H1 (cell line): ENCODE measurements at places on chromosomes 1 and 21. TPM values are rescaled to one million over a fixed set of nuclear protein-coding genes. Genes with fewer than 3 reads are reported as not detected.
A peak's percentile ranks its signal among the peaks of the same experiment; 100 is the strongest.

DNA sequence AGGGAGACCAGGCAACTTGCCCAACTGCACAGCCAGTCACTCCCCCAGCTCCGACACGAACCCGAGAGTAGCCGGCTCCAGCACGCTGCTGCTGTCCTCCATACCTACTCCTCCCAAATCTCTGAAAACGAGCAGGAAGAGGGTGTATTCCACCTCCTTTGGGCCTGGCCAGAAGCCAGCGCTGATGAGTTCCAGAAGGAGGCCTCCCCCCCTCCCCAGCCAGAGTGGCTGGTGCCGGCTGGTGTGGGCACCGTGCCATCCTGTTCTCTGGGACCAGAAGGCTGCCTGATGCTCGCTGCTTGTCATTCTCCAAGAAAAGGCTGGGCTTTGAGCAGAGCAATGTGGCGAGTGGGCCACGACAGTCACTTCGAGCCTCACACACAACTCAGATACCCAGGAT is 22.2 kb downstream of the KCNN3 start:
- H3K4me3 ChIP-seq = no peak overlapping the region
- H3K36me3 ChIP-seq = no peaks in the 10 kb centered on the region
- H3K4me1 ChIP-seq = peaks cover 3% of the 10 kb centered on the region
- H3K27me3 ChIP-seq = no peaks in the 10 kb centered on the region

DNA sequence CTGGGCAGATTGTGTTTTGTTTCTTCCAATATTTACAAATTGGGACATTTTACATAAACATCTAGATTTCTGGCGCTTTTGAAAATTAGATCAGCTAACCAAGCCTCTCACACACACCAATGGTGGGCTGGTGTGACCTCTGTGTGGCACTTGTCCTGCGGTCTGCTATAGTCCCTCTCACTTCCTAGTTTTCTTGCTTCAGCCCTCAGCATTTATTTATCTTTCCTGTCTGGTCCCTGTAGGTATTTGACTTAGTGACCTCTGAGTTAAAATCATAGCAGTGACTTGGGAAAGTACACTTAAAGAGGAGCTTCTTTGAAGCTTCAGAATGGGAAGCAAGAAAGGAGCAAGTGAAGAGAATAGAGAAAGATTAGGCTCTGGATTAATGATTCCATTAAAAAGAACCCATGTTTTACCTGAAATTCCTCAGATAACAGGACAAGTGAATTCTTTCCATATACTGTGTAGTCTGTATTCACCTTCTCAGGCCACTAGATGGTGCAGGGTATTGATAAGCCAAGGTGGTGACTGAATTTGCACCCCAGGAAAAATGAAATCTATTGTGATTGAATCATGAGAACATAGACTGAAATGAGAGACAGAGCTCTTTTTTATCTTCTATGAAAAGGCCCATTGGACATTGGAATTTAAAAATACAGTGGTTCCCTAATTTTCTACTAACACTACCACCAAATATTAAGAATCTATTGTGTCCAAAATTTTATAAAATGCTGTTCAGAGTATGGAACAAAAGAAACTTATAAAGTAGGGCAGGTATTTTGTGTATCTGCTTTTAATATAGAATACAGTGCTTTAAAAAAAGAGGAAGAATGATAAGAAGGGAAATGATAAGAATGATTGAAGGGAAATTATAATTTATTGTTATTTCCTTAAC is 7.1 kb upstream of the DIPK1A start:
- H3K4me1 ChIP-seq = no peaks in the 10 kb centered on the region
- no peaks in the 10 kb centered on the region for H3K36me3 ChIP-seq
- H3K27me3 ChIP-seq = no peaks in the 10 kb centered on the region; the same call in 1 of the 2 replicates
- no peak overlapping the region for H3K4me3 ChIP-seq

DNA sequence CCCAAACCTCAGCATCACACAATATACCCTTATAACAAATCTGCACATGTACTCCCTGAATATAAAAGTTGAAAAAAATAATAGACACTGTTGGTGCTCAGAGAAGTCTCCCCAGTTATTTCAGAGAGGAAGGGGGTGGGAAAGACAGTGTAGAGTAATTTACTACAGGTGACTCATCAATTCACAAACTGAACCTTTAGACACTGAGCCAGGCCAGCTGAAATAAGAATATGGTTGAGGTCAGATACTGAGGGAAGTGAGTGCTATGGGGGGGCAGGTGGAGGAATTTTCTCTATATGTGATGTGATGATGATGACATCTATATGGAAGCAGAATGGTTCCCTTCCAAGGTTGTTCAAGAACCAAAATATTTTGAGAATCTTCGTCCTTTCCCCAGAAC is 50.1 kb downstream of the MRPL39 start:
- H3K4me3 ChIP-seq = no peak overlapping the region
- no peaks in the 10 kb centered on the region for H3K36me3 ChIP-seq
- DNase-seq = no peak
- no peaks in the 10 kb centered on the region; the same call in 1 of the 2 replicates for H3K4me1 ChIP-seq
- H3K27ac ChIP-seq = no peak overlapping the region

GRCh38 chr1:208339911-208340310 is 95.7 kb upstream of the PLXNA2 start:
- DNase-seq = no peak
- H3K4me3 ChIP-seq = no peak overlapping the region
- H3K4me1 ChIP-seq = no peaks in the 10 kb centered on the region
- no peak overlapping the region for H3K27ac ChIP-seq

GRCh38 chr1:86067626-86068025 is 88.9 kb downstream of the COL24A1 start:
- no peaks in the 10 kb centered on the region for H3K36me3 ChIP-seq
- no peak overlapping the region for H3K27ac ChIP-seq
- no peaks in the 10 kb centered on the region for H3K27me3 ChIP-seq
- no peak overlapping the region for H3K4me3 ChIP-seq
- no peak for DNase-seq
- peaks cover 4% of the 10 kb centered on the region for H3K4me1 ChIP-seq

Gene LEMD1
- 9.7 and 10.5 TPM in 2 replicates for total RNA-seq

- no peaks in the 10 kb centered on the region for H3K36me3 ChIP-seq
- H3K27ac ChIP-seq = no peak overlapping the region
- no peaks in the 10 kb centered on the region for H3K4me1 ChIP-seq
- no peaks in the 10 kb centered on the region for H3K27me3 ChIP-seq
Observed at GRCh38 chr21:44992608-44993031, 52.8 kb downstream of the SLX9 start.

- no peak for DNase-seq
- H3K27ac ChIP-seq = no peak overlapping the region
- no peaks in the 10 kb centered on the region for H3K4me1 ChIP-seq
- H3K4me3 ChIP-seq = no peak overlapping the region
Observed at GRCh38 chr1:248793592-248793991, 32.1 kb downstream of the SH3BP5L start.

- no peaks in the 10 kb centered on the region for H3K27me3 ChIP-seq
- no peak for DNase-seq
- no peaks in the 10 kb centered on the region for H3K36me3 ChIP-seq
- no peak overlapping the region for H3K27ac ChIP-seq
- H3K4me3 ChIP-seq = no peak overlapping the region
Observed at GRCh38 chr1:243672539-243673074, 177.4 kb downstream of the AKT3 start.

Gene C8B
- not detected in 2 replicates for total RNA-seq

Gene CYP4A22
- not detected in 2 replicates for total RNA-seq

- H3K27me3 ChIP-seq = no peaks in the 10 kb centered on the region
- no peaks in the 10 kb centered on the region for H3K36me3 ChIP-seq
- H3K4me3 ChIP-seq = no peak overlapping the region
- no peaks in the 10 kb centered on the region for H3K4me1 ChIP-seq
Observed at GRCh38 chr1:227934476-227935313, 13.0 kb downstream of the WNT9A start.

- no peaks in the 10 kb centered on the region for H3K36me3 ChIP-seq
- no peak for DNase-seq
- no peaks in the 10 kb centered on the region for H3K4me1 ChIP-seq
- no peak overlapping the region for H3K4me3 ChIP-seq
- H3K27me3 ChIP-seq = no peaks in the 10 kb centered on the region
- H3K27ac ChIP-seq = no peak overlapping the region
Observed at GRCh38 chr1:40341491-40342380, 24.6 kb upstream of the COL9A2 start.

- H3K4me3 ChIP-seq = no peak overlapping the region
- no peaks in the 10 kb centered on the region for H3K4me1 ChIP-seq
- no peak overlapping the region for H3K27ac ChIP-seq
Observed at GRCh38 chr1:172477216-172477615, 33.3 kb upstream of the PIGC start.

Gene CLCA1
- total RNA-seq = not detected in 2 replicates

DNA sequence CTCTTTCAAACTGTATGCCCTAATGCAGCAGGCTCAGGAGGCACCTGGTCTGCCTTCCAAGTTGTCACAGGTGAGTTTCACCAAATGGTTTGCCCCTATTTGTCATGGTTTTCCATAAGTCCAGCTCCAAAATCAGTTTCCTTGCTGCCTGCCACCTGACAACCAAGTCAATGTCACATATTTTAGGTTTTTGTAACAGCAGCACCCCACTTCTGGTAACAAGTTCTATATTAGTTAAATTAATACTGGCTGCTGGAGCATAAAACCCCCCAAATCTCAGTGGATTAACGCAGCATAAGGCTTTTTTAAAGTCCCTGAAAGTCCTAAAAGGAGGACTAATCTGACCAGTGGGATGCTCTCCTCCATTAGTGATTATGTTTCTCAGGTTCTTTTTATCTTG is 200.7 kb downstream of the RRAGC start:
- no peaks in the 10 kb centered on the region; the same call in 1 of the 2 replicates for H3K27me3 ChIP-seq
- DNase-seq = no peak
- H3K27ac ChIP-seq = no peak overlapping the region

Gene C1orf167
- total RNA-seq = 0.90 and 1.3 TPM in 2 replicates

DNA sequence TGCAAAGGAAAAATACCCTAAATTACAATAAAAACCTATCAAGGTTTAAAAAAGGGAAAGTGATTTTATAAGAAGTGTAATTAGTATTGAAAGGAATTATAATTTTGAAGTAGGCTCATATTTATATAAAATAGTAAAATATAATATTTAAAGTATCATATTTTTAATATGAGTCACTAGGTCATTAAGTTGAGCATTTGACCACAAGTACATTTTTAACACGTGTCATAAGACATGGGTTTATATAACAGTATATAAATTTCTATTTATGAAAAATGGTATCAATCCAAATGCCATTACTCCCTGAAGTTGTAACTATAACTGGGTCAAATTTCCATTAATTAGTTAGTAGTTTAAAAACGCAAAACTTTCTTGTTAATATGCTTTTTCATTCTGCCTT is 365.9 kb downstream of the COL11A1 start:
- H3K36me3 ChIP-seq = no peaks in the 10 kb centered on the region
- H3K27me3 ChIP-seq = no peaks in the 10 kb centered on the region
- H3K4me3 ChIP-seq = no peak overlapping the region
- DNase-seq = no peak
- H3K27ac ChIP-seq = no peak overlapping the region

Gene GFI1
- 0.17 and 0.19 TPM in 2 replicates for total RNA-seq

DNA sequence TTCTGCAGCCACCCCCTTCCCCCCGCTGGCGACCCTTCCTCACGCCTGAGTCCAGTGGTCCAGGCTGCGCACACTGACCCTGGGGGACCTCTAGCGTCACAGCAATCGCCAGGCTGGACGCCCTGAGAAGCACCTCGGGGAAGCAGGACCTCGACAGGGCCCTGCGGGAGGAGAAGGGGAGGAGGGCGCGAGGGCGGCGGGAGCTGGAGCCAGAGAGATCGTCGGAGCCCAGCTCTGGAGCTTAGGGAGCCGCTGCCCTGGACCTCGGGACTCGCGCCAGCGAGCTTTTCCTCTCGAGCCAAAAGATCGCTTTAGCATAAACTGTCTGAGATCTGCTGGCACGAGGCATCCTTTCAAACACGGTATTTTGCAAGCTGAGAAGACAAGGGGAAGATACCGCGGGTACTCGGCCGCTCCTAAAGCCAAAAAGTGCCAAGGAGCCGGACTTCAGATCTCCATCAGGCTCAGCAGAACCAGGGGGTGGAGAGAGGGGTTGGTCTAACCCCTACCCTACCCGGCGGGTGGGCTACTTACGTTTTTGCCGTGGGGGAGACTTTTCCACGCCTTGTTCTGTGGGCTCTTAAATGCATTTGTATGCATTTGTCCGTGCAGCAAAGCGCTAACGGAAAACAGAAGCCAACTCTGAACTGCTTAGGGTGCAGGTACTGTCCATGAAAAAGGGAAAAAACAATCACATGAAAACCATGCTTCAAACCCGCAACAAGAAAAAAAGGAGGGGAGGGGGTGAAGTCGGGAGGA is 586 bp downstream of the COL24A1 start:
- peak; percentile 61 for DNase-seq
- no peaks in the 10 kb centered on the region for H3K36me3 ChIP-seq
- H3K27me3 ChIP-seq = peaks cover 38% of the 10 kb centered on the region

DNA sequence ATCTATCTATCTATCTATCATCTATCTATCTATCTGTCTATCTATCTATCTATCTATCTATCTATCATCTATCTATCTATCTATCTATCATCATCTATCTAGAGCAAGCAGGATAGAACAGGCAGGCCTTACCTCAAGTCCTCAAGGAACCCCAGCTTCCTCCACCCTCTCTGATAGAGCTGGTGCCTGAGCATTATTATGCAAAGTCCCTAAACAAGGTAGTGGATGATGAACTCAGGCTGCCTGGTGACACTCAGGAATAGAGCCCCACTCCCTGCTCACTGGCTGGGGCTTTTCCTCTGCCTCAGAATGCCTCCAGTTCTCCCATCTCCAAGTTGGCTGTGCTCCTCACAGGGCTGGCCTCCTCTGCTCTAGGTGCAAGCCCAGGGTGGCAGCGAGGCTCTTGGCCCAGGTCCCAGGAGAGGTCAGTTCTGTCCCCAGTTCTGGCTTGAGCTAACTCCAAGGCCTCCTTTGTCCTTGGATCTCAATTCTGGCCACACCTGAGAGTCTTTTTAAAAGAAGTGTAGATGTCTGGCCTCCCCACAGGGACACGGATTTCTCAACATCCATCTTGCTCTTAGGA is 60.2 kb downstream of the PCP4 start:
- H3K36me3 ChIP-seq = no peaks in the 10 kb centered on the region
- no peak for DNase-seq
- no peak overlapping the region for H3K27ac ChIP-seq
- H3K4me3 ChIP-seq = no peak overlapping the region
- H3K27me3 ChIP-seq = no peaks in the 10 kb centered on the region
- H3K4me1 ChIP-seq = no peaks in the 10 kb centered on the region

Gene DPT
- not detected in 2 replicates for total RNA-seq

Gene S100A7A
- not detected in 2 replicates for total RNA-seq

Gene ZBTB8B
- total RNA-seq = 3.5 and 3.7 TPM in 2 replicates

- H3K4me3 ChIP-seq = no peak overlapping the region
- H3K36me3 ChIP-seq = peaks cover 2% of the 10 kb centered on the region; the same call in 1 of the 2 replicates
- no peaks in the 10 kb centered on the region for H3K4me1 ChIP-seq
- no peaks in the 10 kb centered on the region for H3K27me3 ChIP-seq
- no peak overlapping the region for H3K27ac ChIP-seq
- no peak for DNase-seq
Observed at GRCh38 chr1:92343061-92343460, 44.2 kb downstream of the RPAP2 start.
